Erythroblast (primary cell): ENCODE measurements at places on chromosomes 2 and 18.

GRCh38 chr2:68700560-68700959 lies 34.1 kb upstream of the ARHGAP25 start:
- no peak for DNase-seq

DNA sequence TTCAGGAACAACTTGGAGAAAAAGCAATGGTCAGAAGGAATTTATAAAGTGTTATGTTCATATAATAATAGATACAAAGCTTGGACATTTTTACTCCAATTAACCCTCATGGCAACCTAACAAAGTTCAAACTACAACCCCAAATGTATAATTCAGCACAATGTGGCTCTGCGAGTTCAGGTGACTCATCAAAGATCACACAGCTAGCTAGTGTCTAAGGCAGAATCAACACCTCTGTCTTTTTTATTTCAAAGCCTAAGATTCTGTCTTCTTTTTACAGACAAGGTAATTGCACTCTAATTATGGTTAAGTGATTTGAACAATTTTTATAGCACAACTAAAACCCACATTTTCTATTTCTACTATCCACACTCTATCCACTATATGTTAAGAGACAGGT lies 90.5 kb downstream of the CHST9 start:
- DNase-seq: no peak

GRCh38 chr2:223494942-223495341 lies 107.2 kb downstream of the SCG2 start:
- no peak for DNase-seq

DNA sequence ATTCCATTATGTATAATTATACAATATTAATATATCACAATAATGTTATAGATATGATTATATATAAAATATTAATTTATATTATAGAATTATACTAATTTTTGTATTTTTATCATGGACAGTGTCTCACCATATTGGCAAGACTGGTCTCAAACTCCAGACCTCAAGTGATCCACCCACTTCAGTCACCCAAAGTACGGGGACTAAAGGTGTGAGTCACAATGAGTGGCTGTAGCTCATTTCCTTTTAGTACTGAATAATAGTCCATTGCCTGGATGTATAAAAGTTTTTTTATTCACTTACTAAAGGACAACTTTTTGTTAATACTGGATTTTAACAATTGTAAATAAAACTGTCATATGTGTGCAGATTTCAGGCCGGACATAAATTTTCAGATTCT lies 417.6 kb upstream of the LINC00305 start:
- DNase-seq: no peak

DNA sequence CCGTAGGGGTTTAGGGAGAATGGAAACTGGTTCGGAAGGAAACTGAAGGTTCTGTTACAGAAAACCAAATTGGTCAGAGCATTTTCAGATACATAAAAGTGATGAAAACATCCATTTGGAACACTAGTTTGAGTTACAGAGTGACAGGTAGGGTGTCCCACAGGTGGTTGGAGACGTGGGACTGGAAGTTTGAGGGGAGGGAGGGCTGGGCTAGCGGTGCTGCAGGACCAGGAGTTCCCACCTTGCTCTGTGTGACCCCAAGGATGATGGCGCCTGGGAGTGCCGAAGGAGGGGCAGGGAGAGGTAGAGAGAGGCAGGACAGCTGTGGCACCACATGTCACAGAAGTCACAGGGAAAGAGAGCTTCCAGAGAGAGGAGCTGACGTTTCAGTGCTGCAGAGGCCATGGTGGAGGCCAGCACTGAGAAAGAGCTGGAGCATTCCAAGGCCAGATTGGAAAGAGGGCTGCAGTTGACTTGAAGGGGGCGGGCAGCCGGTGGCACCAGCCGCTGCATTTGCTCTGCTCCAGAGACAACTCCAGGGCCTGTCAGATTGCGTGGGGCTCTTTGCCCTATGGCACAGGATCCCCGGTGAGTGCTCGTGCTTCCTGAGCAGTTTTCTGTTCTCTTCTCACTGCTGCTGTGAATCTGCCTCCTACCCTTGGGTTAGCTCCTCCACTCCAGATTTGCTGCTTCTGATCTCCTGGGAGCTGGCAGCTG lies 56.2 kb upstream of the FOSL2 start:
- DNase-seq: no peak
